ENCODE measurements at places on chromosomes 11 and 22.

DNA sequence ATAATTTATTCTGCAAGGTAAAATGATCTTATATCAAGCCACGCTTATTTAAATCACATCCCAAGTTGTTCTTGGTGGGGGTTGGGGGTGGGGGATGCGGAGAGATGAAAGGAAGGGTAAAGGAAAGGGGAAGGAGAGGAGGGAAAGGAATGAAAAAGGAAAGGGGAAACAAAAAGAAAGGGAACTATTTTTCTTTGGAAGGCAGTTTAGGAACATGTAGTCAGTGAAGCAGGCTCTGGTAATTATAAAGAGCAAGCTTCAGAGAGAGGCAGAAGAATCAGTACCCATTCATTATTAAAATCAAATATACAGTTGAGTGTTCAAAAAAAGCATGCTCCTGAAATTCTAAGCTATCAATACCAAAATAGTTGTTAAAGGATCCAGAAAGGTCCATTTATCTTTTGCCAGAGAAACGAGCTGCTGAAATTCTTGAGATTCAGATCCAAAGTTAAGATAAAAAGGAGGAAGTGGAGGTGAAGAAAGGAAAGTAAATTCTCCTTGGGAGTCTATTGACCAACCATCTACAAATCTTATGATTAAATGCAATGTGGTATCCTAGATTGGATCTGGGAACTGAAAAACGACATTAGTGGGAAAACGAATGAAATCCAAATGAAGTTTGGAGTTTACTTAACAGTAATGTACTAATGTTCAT is 107.4 kb downstream of the SGSM3 start:
- DNase-seq, result no peak

DNA sequence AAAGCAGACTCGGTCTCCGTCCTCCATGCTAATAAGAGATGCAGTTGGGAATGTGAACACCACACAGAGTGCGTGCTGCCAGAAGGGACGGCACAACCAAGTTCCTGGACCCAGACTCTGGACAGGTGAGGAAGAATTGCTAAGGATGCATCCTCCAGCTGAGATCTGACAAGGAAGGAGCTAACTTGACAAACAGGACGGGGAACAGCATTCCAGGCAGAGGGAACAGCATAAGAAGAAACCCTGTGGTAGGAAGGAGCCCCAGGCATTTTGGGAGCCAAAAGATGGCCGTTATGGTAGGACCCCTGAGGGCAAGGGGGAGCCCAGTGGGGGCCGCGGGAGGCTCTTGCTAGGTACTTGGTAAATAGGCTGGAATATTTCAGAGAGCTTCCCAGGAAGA is 6.0 kb downstream of the OSM start:
- DNase-seq, result no peak

- no peak for DNase-seq
Measured at GRCh38 chr22:45998638-45999378, 21.8 kb upstream of the WNT7B start.

DNA sequence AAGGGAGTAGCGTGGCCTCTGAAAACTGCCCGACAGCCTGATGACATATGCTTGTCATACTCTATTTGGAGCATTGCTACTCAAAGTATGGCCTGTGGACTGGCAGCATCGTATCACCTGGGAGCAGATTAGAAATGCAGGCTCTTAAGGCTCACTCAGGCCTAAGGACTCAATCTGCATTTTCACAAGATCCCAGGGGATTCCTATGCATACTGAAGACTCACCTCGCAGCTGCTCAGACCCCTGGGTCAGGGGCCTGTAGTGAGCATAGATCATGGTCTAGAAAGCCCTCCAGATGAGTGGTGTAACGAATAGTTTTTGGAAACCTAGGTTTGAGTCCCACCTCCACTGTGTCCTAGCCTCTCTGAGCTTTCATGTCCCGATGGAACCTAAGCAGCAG is 126.3 kb downstream of the FEZ1 start:
- DNase-seq, result no peak

DNA sequence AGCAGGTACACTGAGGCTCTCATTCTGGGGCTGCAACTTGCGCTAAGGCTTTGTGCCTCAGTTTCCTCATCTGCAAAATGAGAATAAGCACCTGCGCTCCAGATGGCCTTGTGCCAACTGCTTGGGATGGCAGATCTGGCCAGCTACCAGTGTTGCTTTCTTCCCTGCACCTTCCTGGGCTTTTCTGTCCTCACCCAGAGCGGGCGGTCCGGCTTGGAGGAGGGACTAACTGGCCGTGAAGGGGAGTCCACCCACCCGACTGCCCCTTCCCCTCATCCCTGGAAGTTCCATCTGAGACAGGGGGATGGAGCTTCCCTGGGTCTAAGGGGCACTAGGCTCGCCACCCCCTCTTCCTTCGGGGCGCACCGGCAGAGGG is 3.5 kb downstream of the SLC16A8 start:
- DNase-seq, result no peak

GRCh38 chr11:131748151-131749050 is 378.0 kb downstream of the NTM start:
- DNase-seq, result peak; percentile 6
